ENCODE measurements at places on chromosomes 7 and 10.

DNA sequence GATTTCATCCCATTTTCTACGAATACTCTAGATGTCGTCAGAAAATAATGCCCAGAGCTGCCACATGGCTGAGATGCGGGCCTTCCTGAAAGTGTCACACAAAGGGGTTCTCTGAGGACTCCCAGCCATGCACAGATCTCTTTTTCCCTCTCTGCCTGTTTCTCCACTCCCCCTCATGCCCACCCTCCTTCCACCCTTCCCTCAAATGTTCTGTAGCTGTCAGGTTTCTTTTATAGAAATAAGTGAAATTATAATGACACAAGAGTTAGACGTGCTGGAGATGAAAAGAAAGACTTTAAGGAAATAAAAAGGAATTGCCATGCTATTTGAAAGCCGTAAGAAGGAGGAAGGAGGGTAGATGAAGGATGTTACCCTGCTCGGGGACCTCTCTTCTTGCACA, 819.3 kb upstream of the CELF2 start:
- DNase-seq = no peak

DNA sequence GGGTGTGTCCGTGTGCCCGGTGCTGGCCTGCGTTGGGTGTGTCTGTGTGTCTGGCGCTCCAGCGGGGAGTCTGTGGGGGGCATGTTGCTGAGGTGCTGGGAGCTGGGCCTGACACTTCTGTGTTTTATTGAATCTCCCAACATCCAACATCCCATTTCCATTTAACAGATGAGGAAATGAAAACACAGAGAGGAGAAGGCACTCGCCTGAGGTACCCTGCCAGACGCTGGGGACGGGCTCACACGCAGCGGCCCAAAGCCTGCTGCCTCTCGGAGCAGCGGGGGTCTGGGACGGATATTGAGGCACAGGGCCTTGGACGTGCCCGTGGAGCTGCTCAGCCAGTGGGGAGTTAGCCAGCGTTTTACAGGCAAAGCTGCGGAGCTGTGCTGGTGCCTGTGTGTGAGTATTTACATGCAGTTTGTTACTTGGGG, 133.9 kb downstream of the DNAJB6 start:
- no peak for DNase-seq

DNA sequence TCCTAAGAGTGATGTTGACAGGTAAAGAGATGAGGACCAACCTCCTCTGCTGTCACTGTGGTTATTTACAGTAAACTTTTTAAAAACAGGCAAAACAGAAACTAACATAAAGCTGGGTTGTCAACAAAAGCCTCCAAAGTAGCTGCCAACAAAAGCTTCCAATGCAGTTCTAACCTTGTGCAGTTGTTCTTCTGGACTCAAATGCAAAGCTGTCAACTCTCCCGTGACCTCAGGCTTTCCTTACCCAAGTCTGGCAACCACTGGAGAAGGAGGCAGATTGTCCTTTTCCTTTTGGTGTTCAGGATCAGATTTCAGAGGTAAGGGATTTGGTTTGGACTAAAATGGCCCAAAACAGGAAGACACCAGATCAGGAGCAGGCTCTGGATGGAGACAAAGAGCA, 63.1 kb downstream of the DLG5 start:
- no peak for DNase-seq

DNA sequence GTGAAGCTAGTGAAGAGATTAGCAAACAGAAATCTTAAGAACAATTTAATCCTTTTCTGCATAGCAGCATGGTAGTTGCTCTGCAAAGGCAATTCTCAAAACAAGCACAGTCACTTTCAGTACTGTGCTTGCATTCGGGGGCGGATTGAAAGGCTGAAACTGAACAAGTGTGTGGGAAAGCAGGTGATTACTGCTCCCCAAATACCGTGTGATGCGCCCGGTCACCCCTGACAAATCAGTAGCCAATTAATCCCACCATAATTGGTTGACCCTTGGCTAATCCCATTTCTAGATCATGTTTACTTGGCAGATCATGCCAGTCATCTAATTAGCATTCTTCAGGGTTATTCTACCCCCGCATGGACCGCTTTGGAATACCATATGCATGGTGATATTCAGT, 76.5 kb upstream of the ADRB1 start:
- no peak for DNase-seq
